GM23248 (cell line): ENCODE measurements at places on chromosomes 2 and 18.

- DNase-seq = peak; percentile 43
Measured at GRCh38 chr2:127293386-127293747, 577 bp downstream of the ERCC3 start.

DNA sequence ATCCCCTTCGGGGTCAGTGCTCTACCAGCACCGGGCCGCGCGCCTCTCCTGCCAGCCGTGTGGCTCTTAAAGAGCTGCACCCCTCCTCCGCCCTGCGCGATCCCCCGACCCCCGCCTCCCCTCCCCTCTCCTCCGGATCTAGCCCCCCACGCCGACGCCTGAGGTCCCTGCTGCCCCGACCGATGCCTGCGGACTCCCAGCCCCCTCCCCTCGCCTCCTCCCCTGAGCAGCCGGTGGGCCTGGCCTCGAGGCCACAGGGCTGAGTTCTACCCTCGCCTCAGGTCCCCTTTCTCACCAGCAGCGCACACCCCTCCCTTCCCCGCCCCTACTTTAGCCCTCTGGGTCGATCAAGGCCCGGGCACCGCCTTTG lies 5.8 kb upstream of the SIX3 start:
- no peak for DNase-seq

GRCh38 chr2:106530866-106531265 lies 43.7 kb downstream of the CD8B2 start:
- DNase-seq = no peak

DNA sequence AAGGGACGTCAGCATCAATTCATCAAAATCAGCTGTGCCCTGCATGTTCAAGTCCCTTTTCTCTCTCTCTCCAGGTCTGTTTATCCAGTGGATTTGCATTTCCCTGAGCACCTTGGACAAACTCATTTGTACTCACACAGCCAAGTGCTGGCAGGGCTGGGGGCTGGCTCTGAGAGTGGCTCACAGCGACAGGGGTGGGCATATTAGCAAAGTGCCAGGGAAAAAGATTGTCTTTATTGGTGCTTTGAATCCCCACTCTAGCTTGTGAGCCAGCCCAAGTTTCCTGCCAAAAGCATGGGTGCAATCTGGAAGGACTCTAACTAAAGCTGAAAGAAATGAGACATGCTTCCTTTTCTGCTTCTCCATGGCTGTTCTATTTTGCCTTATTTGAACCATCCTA lies 56.6 kb downstream of the ACOXL start:
- no peak for DNase-seq

DNA sequence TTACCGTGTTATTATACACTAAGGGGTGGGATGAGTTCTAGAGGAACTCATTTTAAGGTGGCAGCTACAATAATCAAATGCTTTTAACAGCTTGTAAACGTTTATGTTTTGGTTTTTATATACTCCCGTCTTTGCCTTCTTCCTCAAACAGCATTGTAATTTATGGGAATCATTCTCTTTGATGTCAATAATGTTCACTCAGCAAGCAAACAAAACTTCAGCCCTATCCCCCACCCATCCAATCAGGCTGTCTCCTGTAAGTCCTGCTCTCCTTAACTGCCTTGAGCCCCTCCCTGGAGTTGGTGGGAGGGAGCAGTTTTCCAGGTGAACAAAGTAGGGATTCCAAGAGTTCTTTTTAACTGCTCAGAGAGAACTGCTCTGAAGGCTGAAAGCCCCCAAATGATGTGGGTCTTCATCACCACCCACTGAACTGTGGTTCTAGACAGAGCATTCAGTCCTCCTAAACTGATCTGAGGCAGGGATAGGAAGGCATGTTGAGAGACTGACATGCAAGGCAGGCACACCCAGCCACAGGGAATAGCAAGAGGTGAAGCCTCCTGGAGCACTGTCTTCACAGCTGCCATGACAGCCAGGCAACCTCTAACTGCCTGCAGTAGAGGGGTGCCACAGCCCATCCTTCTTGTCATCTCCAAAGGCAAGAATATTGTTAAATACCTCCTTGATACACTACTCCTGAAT lies 17.5 kb downstream of the MYO5B start:
- no peak for DNase-seq

DNA sequence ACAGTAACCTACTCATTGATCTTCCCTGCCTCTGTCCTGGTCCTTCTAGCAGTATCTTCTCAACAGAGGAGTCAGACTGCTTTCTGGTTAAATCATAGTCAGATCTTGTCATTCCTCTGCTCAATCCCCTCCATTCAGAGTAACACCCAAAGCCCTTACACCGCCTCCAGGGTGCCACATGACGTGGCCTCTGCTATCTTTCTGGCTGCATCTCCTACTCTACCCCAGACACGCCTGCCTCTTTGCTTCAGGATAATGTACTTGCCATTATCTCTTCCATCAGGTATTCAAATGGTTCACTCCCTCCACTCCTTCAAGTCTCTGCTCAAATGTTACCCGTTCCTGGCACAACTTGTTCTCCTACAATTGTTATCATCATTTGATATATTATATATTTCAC lies 36.3 kb upstream of the ACVR2A start:
- no peak for DNase-seq

- DNase-seq = no peak
Measured at GRCh38 chr2:216202626-216203250, 93.6 kb downstream of the XRCC5 start.

- DNase-seq = peak; percentile 66
Measured at GRCh38 chr2:10193851-10194820, 71.6 kb downstream of the RRM2 start.

DNA sequence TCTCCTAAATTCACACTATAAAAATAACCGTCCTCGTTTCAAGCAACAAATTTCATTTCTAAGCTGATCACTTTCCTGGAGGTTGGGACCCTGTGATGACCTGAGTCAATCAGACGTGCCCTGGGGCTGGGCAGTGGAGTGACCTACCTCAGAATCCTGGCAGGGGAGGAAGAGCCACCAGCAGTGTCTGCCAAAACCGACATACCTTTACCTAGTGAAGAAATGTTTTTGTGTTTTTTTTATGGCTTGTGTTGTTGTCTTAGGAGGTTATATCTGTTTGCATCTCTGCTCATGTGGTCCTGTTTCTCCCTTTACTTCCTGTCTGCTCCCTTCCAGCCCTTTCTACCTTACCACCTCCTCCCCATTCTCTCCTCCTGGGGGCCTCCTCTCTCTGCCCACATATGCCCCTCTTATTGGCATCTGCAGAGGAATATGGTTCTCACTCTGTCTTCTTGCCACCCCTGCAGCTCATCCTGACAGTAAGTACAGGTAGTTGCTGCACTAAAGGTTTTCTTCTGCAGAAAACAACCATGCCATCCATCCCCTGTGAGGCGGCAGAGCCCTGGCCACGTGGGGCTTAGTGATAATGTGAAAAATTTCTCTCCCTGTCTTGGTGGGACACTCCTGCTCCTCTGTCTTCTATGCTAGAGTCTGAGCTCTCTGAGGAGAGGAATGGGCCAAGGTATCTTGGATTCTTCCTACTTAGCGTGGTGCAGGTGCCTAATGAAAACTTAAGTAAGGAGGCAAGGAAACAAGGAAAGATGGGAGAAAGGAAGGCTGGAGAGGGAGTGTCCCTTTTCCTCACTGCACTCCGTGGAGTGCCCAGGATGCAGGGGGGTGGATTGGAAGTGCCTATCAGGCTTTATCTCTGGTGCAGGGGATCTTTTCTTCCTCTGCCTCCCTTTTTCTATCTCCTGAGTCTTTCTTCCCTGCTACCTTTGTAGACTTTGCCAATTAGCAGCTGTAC lies 15.4 kb downstream of the ACOXL start:
- no peak for DNase-seq

- DNase-seq = no peak
Measured at GRCh38 chr2:2656115-2657011, 325.3 kb upstream of the MYT1L start.

DNA sequence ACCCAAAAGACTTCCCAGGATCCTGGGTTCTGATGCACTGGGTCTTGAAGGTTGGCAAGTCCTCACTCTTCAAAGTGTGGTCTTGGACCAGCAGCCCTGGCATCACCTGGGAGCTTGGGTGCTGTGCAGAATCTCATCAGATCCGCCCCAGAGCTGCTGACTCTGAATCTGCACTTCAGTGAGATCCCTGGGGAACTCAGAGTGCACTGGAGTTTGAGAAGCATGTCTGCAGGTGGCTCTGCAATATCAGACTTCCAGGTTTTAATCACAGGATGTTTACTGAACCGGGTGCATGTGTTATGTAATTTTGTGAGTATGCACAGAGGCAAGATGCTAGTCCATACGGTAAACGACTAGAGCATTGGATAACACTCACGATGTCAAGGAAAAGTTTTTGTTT lies 58.0 kb upstream of the BOD1L2 start:
- DNase-seq = no peak

- DNase-seq = peak; percentile 73
Measured at GRCh38 chr18:5444269-5444668, 99.5 kb downstream of the EPB41L3 start.

DNA sequence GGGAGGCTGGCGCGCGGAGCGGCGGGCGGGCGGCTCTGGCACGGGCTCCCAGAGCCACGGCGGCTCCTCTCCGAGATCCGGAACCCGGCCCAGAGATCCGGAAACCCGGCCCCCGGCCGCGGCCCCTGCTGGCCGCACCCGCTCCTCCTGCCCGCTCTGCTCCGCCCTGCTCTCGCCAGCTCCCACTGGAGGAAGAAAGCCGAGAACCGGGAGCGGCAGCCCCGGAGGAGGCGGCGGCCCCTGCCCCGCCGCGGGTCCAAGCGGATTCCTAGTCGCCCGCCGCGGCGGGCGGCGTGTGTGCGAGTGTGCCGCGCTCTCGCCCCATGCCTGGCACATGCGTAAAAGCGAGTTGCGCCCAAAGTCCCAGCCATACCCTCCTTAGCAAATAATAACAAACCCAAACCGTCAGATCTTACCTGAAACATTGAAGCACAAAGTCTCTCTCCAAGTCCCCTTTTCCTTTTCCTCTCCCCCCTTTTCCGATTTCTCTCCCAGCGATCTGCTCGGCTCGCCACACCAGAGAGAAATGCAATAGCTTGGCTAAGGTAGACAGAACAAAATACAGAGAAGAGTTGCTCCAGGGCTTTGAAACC lies 108.7 kb upstream of the KCTD1 start:
- DNase-seq = peak; percentile 85
